Stimulated activated effector memory CD8-positive, alpha-beta T cell treated with anti-CD3 and anti-CD28 coated beads, Interleukin-12 subunit alpha, Interleukin-12 subunit beta, amount 100 ng/mL, for 72 hours (primary cell): ENCODE measurements at places on chromosomes 4 and X.

DNA sequence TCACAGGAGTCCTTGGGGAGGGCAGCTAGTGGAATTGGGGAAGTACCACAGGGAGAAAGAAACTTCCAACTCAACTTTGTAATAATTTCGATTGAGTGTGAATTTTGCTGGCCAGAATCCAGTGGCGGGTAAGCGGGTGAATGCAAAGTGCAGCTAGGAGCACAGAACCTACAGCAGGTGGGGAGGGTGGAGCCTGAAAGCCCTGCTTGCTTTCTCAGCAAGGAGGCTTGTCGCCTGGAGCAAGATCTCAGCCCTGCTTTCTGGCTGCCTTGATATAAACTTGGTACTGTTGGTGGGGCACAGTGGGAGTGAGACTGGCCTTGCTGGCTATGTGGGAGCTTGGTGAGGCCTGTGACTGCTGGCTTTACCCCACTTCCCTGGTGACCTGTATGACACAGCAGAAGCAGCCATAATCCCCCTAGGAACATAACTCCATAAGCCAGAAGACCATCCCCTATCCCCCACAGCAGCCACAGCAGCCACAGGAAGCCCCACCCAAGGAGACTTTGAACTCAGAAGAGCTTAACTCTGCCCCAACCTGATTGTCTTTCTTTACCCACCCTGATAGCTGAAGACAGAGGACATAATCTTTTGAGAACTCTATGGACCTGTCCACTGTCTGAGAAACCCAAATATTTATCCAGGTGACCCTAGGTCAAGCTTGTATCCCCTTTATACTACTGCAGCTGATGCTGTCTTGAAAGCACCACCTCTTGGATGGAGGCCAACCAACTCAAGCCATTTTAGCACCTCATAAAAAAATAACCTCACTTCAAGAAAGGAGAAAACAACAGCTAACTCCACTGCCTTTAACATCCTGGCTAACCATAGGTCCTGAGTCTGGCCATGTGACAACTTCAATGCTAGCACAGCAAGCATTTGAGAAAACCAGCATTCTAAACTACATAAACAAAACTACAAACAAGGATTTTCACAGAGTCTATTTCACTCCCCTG is 87.2 kb upstream of the PDE5A start:
- no peak for DNase-seq

- DNase-seq = no peak
These were observed 177.8 kb upstream of the DKK2 start for GRCh38 chr4:107213880-107214279.

DNA sequence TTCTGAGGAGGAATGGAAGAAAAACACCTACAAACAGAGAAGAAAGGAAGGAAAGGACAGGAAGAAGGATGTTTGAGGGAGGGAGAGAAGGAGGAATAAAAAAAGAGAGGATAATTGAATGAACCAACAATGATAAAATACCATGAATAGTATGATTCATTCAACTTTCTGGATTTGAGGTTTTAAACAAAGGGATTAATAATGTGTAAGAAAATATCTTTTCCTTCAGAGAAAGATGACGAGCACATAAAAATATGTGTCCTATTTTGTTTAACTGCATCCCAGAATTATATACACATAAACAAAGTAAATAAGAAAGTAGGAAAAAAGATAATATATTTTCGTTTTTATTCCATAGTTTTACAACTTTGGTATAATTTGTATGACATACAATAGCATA is 1380.4 kb downstream of the STIM2 start:
- DNase-seq = no peak

DNA sequence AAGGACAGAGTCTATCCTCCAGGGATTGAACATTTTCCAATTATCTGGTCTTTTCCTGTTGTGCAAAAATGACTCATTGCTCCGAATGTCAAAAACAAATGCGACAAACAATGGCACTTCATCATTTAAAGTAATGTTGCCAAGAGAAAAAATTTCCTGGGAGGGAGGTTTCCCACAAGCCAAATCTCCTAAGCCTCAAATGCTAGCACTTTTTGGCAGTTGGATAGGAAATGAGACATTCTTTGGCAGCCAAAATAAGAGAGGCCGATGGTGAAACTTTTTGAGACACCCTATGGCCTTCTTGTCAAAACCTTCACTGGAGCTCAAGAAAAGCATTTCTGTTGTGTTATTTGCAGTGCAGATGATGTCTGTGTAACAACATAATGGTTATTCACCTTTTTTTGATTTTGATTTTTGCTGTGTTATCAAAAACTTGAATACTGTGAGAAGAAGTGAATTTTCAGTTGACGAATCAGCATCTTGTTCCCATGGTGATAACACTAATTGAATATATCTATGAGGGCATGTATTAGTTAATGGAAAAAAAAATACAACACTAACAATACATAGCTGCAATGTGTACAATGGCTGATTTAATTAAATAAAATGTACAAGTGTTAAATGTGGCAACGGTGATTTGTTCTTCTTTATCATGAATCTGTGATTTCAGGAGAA is 333.8 kb downstream of the ANK2 start:
- DNase-seq = no peak
